Activated CD4-positive, alpha-beta T cell treated with anti-CD3 and anti-CD28 coated beads, Interleukin-10, Interleukin-2, amounts not matched to agents 100 ng/mL and 50 ng/mL, durations not matched to agents 16 hours and 8 hours (primary cell): ENCODE measurements at places on chromosomes 4 and X.

GRCh38 chrX:37646254-37646653 lies 39.3 kb upstream of the XK start:
- DNase-seq: no peak

DNA sequence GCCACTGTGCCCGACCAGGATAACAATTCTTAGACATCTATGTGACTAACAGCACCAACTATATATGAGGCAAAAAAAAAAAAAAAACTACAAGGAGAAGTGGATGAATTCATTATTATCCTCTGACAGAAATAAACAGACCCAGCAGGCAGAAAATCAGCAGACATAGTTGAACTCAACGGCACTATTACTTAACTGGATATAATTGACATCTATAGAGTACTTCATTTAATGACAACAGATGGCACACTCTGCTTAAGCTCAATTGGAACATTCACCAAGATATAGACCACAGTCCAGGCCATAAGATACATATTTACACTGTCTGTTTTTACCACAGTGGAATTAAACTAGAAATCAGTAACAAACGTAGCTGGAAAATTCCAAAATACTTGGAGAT lies 13.3 kb downstream of the CLDN22 start:
- no peak for DNase-seq

GRCh38 chr4:117249333-117249732 lies 164.0 kb upstream of the TRAM1L1 start:
- no peak for DNase-seq

GRCh38 chr4:184860018-184860779 lies 34.4 kb upstream of the ACSL1 start:
- DNase-seq: peak; percentile 45

DNA sequence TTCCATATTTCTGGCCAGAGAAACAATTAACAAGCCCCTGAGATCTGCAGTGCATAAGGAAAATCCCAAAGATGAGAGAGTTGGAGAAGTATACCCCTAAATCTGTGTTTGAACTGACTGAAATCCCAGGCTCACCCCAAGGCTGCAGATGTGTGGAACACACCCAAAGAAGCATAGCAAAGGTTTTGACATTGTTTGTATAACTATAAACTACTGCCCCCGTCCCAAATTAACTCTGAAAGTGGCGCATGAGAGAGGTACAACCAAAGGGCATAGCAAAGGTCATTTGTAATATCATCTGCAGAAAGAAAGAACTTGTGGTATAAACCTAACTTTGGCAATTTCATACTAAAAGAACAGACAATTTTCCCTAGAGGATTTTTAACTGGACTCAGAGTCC lies 157.9 kb downstream of the DCAF12L1 start:
- no peak for DNase-seq

DNA sequence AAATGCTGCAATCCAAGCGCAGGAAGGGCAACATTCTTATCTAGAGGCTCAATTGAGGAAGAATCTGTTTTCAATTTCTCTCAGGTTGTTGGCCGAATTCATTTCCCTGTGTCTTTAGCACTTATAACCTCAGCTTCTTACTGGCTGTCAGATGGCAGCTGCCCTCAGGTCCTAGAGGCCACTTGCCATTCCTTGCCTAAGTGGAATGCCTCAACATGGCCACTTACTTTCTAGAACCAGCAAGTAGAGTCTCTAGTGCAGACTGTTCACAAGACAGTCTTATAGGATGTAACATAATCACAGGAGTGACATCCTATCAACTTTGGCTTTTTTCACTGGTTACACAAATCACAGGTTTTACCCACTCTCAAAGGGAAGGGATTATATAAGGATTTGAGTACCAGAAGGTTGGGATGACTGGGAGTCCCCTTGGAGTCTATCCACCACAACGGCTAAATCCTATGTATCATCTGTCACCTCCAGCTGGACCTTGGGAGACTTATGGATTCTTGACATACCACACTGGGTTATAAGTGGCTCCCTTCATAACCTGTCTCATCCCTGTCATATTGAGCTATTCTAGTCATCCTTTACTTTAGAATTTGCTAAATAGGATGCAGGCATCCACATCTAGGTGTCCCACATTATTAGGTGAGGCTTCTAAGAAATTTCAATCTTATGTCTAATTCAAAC lies 297.9 kb upstream of the CTSO start:
- no peak for DNase-seq

- DNase-seq: peak; percentile 85
These were observed 16.6 kb downstream of the JAKMIP1 start for GRCh38 chr4:6183740-6184139.

DNA sequence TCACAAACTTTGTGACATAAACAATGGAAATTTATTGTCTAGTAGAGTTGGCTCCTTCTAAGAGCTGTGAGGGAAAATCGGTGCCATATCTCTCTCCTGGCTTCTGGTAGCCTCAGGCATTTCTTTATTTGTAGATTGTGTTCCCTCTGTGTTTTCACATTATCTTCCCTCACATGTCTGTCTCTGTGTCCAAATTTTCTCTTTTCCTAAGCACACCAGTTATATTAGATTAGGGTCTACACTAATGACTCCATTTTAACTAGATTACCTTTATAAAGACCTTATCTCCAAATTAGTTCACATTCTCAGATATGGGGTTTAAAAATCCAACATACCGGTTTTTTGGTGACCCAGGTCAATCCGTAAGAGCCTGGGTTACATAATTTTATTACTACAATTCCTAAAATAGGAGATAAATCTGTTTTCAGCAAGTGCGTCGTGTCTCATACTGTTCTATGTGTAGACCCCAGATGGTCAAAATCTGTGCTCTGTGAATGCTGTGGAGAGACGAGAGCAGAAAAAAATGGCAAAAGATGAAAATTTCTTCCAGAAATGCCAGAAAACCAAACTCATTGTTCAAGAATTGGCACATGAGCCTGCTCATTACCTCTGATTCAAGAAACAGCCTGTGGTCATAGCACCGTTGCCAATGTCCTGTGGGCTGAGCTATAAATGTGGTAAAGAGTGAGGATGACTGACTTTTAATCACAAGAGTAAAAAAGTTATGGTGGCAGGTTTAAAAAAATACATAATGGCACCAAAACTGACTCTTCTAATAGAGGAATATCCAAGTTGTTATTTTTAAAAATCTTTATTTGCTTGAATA lies 574.7 kb downstream of the PCDH7 start:
- DNase-seq: no peak

- DNase-seq: no peak
These were observed 161.5 kb downstream of the SOX3 start for GRCh38 chrX:140343226-140343868.

DNA sequence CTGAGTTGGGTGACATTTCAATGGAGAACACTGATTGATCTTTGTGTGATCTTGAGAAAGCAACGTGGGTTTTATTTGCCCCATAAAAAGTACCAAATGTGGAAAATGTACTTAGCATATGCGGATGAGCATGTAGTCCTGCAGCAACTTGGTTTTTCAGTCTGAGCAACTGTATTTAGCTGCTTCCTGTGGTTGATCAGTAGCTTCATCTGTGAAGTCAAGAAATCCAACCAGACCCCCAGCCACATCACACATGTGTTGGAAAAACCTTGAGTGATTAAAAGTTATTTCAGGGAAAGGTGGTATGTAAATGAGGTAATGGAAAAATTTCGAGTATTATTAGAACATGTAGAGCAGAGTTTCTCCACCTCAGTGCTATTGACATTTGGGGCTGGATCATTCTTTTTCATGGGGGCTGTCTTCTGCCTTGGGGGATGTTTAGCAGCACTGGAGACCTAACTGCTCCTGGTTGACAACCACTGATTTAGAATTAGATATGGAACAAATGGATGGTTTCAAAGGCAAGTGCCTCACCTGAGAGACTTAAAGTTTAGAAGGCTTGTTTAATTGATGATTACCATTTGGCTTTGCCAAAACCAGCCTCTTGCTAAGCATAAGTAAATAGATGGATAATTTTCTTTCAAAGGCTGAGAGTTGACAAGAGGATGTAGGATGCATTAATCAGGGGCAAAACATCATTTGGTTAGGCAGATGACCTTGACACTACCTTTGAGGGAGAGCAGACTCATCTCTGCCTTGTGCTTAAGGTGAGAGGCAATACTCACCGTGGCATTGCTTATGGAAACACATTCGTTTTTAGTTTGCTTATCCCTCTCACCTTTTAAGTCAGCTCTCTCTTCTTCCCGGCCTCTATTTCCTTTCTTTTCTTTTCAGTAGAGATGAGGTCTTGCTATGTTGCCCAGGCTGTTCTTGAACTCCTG lies 193.0 kb upstream of the RPS6KA3 start:
- DNase-seq: peak; percentile 22

DNA sequence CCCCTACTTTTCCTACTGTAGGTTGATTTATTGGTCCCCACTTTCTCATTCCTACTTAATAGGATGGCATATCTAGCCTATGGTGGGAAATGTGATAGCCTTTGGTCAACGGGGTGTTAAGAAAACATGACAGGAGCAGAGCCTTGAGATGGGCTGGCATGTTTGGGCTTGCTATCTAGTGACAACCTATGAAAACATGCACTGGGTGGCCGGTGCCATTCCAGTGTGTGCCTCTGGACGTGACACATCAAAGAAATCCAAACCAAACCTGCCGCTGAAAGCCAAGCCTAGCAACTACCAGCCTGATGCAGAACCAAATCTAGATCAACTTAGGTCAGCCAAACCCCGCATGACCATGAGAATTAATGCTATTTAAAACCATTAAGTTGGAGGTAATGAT lies 317.6 kb downstream of the DMD start:
- DNase-seq: no peak

DNA sequence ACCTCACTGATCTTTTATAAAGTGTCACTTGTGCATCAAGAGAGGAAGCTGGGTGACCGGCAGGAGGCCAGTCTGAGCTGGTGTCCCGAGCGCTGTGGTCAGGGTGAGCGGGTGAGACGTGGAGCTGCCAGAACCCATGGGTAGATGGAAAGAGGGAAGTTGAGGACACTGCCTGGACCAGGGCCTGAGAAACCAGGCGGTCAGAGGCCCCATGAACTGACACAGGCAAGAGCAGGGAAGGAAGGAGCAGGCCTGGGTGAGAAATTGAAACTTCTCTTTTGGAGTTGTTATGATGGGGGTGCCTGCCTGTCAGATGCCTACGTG lies 192.6 kb downstream of the AFAP1 start:
- DNase-seq: no peak

GRCh38 chr4:148141501-148141900 lies 300.7 kb downstream of the NR3C2 start:
- no peak for DNase-seq

DNA sequence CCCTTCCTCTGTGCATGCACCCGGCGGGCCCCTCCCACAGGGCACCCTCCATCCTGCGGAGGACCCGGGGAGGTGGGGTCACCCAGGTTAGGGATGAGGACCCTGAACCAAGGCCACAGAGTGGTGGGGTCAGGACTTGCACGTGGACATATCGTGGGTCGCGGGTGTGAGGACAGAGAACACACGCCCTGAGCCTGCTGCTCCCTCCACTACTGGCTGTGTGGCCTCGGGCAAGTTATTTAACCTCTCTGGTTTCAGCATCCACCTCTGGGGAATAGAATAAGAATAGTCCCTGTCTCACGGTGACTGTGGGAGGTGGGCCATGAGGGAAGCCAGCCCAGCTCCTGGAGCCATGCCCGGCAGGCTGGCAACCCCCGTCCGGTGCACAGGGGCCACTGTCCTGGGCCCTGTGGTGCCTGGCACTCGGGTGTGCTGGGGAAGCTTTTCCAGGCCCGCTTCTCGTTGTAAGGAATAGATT lies 5.1 kb downstream of the PSAPL1 start:
- no peak for DNase-seq

- DNase-seq: no peak
These were observed 91.3 kb downstream of the SNCA start for GRCh38 chr4:89745708-89746107.
